ENCODE measurements at places on chromosomes 3 and 15.

DNA sequence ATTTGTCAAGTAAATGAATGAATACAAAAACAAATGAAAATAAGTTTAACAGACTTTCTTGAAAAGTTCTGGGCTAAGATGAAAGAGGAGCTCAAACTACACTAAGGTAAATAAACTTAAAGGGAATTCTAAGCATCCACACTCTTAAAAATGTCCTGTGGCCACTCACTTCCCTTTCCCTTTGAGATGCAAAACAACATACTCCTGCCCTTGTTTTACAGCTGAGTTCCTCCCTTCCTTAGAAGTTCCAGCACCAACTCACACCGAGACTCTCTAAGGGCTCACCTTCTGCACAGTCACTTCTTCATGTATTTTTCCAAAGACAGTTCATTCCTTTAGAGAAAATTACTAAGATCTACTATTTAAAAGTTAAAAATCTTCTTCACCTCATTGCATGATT is 123.3 kb upstream of the CMC1 start:
- no peak for DNase-seq

- no peak for DNase-seq
Measured at GRCh38 chr3:69865925-69866679, 126.8 kb downstream of the MITF start.

GRCh38 chr3:160796813-160797164 is 40.8 kb downstream of the PPM1L start:
- no peak for DNase-seq

- DNase-seq = no peak
Measured at GRCh38 chr3:68186733-68187132, 532.3 kb upstream of the SUCLG2 start.

- DNase-seq = no peak
Measured at GRCh38 chr3:86990734-86991481, at the start of gene VGLL3. Gene VGLL3 (minus strand): TSS chr3:86991149. CDS start chr3:86990743, 406 bp downstream.

GRCh38 chr3:24843955-24844354 is 349.3 kb upstream of the THRB start:
- DNase-seq = no peak

DNA sequence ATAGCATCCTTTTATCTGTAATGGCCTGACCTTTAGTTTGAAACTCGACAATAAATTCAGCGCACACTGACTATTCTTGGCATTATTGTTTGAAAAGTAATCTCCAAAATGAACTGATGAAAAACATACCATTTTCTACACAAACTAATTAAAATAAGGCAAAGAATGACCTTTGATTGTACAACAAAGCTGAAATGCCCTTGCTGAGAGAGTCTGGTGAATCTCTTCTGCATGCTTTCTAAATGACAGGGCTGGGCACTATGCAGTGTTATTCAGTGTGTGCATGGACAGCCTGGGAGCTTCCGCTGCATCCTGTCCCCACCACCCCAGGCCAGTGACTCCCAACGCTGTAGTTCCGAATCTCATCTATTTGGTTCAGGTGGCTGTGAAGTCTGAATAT is 530.8 kb downstream of the FOXP1 start:
- DNase-seq = no peak

DNA sequence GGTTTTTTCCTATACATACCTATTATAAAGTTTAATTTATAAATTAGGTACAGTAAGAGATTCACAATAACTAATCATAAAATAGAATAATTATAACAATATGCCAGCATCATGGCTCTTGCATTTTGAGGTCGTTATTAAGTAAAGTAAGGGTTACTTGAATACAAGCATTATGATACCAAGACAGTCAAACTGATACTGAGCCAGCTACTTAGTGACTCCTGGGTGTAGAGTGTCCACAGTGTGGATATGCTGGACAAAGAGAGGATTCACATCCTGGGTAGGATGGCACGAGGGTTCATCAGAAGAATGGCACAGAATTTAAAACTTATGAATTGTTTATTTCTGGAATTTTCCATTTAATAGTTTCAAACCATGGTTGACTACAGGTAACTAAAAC is 157.2 kb upstream of the IL12A start:
- no peak for DNase-seq

GRCh38 chr15:26879706-26880105 is 12.8 kb downstream of the GABRA5 start:
- no peak for DNase-seq

DNA sequence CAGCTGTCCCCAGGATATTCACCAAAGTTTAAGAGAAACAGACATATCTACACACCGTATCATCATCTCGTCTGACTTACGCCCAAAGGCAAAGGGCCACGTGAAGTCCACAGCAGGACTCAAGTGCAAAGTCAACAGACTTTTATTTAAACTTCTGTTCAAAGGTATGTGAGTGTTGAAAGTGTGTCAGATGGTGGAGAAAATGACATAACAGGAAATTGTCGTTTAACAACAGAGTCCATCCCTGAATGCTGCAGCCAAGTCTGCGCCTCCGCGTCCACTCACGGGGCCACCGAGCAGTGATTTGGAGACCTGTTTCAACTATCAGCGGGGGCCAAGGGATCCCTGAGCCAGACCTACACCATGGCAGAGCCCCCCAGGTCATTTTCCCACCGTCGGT is 165.6 kb downstream of the XXYLT1 start:
- DNase-seq = no peak

DNA sequence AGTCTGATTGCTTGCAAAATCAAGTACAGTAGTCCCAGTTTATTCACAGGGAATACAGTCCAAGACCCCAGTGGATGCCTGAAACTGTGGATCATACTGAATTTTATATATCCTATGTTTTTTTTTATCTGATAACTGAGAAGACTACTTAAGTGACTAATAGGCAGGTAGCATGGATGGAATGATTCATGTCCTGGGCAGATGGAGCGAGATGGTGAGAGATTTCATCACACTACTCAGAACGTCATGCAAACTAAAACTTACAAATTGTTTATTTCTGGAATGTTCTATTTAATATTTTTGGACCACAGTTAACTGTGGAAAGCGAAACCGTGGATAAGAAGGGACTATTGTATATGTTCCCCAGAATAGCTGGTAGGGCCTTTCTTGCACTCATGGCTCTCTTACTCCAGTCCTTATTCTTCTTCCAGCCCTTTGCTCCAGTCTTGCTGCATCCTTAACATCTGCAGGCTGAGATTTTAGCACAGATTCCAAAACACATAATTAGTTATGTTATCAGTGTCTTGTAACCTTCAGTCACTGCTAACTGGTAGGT is 290.0 kb downstream of the ADAMTSL3 start:
- no peak for DNase-seq

DNA sequence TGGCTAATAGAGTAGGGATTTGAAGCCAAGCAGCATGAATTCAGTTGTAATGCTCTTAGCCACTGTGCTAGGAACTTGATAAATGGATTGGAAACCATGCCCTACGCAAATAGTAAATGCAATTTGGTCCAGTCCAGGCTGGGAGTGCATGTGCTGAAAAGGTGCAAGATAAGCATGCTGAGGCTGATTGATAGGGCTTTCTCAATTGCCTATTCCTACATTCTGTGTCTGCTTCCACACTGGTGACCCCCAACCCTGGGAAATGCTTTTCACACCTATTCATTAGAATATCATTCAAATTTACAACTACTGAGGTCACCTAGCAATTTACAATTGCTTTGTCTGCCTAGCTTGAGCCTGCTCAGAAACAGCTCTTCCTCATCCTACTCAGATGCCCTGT is 84.7 kb upstream of the SLC25A36 start:
- DNase-seq = no peak

GRCh38 chr15:27742751-27743477 is 356.2 kb downstream of the OCA2 start:
- DNase-seq = no peak

DNA sequence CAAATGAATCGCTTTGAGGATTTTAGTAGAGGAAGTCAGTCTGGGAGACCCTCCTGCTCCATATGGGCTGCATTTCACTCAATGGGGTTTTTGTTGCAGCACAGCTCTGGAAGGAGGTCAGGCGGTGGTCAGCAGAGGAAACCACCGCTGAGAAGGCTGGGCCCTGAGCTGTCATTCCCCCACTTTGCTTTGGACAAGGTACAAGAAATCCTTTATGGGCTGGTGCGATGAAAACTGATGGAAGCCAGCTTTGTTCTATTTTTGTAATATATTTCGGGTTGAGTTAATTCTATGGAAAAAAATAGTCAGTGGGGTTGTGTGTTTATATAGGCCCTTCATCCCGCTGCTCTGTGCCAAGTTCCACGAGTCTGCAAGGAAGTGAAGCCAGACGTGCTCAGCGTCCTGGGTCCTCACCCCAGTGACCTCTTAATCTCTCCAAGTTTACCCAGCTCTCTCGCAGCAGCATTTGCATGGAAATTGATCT is 157.1 kb upstream of the TMC3 start:
- DNase-seq = no peak

- DNase-seq = no peak
Measured at GRCh38 chr3:25478964-25479726, 51.1 kb downstream of the RARB start.

DNA sequence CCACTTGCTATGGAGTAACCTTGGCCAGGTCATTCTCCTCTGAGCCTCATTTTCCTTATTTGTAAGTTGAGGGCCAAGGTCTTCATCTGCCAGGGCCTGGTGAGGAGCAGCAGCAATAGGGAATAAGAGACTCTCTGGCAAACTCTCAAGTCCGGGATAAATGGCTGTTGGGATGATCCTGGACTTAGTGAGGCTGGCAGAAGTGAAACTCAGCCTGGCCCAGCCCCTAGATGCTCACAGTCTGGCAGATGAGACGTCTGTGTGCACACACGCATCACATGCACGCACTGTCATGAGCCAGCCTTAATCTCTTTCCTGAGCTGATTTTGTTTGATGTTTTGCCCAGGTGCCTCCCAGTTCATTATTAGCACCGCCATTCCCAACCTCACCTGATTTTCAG is 26.8 kb downstream of the SLC6A6 start:
- DNase-seq = no peak

DNA sequence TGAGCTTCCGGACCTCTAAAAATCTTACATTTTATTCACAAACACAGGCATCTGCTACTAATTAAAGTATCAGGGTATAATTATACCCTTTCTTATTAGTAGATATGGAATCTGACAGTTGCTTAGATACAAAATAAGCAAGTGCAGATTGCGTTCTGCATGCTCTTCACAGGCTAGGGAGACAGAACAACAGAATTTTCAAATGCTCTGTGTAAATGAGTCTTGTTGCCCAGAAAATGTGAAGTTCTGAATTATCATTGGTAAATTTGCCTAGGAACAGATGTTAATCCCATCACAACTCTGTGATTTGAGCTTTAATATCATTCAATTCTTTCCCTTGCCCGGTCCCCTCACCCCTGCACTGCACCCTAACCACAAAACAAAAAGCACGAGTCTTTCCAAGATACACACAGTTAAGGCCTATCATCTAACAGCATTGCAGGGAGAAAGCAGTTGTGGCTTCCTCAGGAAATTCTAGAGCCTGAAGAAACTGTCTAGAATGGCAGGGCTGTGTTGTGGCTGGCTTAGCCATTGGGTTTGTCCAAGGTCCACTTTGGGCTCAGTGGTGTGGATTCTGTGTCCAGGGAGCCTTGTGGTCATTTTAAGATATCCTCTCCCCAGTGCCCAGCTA is 119.8 kb downstream of the PDCD6IP start:
- peak; percentile 23 for DNase-seq

- no peak for DNase-seq
Measured at GRCh38 chr15:45586601-45587094, 531 bp upstream of the BLOC1S6 start.

DNA sequence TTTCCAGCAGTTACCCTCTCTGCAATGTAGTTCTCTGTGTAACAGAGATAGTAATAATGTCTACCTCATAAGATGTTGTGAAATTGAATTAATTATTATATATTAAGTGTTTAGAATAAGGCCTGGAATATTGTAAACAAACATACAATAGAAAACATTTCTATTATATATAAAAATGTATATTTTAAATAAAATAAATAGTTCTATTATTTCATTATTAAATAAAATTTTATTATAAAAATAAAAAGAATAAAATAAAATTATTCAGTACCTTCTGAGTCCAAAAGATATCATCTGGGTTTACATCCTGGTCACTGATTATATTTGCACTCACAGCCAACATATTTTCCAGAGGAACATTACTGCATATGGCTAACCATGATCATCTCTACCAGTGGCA is 135.4 kb downstream of the LRRC3B start:
- no peak for DNase-seq

DNA sequence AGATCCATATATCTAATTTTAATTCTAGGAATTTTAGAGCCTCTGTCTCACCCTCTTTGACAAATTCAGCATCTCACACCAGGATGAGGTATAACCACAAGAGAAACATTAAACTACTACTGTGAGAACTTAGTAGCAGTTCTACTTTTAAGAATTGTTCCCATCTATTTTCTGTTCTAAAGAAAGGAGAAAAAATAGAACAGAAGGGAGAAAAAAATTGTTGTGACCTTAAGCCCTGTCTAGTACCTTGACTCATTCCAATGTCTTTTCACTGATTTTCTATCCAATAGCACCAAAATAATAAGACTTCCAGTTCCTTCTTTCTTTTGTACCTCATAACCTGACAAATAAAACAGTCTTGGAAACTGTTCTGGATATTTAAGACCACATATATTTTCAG is 37.0 kb downstream of the FRMD5 start:
- DNase-seq = no peak

- no peak for DNase-seq
Measured at GRCh38 chr3:50204804-50205412, at the start of gene SLC38A3. Gene SLC38A3 (plus strand): TSS chr3:50205271. CDS start chr3:50214200, 8,929 bp downstream.

DNA sequence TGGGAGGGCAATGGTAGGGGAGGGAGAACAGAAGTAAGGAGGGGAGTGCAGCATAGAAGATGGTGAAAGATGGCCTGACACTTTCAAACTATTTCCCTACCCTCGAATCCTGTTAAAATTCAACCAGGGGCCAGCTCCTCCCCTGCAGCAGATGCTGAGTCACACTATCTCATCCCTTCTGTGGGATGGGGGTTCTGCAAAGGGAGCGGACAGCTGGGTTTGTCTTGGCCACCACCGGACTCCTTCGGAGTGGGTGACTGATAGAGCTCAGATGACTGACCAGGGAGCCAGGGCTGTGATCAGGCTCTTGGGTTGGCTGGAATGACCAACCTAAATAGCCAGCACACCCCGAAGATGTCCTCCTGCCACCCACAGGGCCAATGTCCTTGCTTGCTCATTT is 33.6 kb upstream of the TMCC1 start:
- no peak for DNase-seq

DNA sequence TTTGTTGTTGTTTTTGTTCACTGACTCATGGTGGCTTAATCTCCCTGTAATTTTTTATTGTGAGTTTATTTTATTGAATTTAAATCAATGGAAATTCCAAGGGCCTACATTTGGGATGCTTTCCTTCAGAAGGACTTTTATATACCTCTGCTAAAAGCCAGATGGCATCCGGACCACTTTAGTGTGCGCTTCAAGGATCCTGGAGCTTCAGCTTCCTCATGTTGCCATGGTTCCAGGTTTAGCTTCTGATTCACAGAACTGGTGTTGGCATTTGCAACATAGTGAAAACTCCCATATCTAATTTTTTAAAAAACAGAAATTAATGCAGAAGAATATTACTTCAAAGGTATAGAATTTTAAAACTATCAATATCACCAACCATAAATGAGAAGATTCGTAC is 8.5 kb upstream of the HACD2 start:
- DNase-seq = no peak

All from DND-41 (cell line).